ENCODE measurements at places on chromosomes 2 and 18.

- no peak for DNase-seq
Observed at GRCh38 chr18:51778115-51778514, 561.9 kb upstream of the DCC start.

DNA sequence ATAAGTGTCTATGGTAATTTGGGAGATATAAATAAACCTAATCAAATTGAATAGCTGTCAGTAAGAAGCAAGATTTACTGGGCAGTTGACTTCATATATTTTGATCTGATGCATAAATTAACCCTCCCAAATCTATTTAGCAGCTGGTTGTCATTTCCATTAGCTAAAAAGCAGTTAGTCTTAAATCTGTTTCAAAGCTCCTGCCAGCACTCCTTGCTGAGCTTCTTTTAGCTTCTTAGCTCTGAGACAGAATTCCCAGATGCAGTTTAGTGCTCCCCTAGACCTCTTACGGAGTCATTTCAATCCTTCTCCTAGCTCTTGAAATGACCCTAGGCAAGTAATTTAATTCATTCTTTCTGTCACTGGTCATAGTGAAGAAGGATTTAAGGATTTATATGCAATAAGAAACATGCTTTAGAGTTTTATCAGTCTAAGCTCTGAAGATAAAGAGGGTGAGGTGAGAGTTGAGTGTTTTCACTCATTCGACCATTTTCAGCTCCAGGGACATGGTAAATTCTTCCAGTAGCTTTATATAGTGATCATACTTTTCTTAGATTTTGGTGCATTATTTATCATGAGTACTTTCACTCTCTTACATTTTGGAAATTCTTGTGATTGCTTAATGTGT lies 98.9 kb downstream of the PHLPP1 start:
- no peak for DNase-seq

GRCh38 chr2:96575785-96576456 lies 39.4 kb downstream of the ARID5A start:
- no peak for DNase-seq

DNA sequence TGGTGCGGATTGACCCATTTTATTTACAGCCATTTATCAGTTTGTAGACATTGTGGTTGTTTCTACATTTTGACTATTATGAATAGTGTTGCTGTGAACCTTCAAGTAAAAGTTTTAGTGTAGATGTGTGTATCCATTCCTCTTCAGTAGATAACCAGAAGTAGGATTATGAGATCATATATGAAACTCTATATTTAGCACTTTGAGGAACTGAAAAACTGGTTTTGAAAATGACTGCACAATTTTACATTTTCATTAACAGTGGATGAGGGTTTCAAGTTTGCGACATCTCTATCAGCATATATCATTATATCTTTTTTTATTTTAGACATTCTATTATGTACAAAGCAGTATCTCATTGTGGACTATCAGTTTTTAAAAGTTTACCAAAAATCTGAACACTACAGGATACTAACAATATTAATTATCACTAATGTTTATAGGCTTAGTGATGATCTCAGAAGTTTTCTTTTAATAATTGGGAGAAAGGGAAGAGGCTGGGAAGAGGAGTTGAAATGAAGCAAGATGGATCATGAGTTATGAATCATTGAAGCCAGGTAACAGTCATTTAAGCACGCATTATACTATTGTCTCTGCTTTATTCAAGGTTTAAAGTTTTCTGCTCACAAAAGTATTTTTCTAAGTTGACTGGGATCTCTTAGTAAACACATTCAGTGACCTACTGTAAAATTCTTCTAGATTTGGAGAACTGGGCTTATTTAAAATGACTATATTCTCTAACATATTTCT lies 329.0 kb upstream of the LRATD1 start:
- DNase-seq: no peak

GRCh38 chr18:25457126-25457525 lies 105.2 kb upstream of the ZNF521 start:
- DNase-seq: no peak

DNA sequence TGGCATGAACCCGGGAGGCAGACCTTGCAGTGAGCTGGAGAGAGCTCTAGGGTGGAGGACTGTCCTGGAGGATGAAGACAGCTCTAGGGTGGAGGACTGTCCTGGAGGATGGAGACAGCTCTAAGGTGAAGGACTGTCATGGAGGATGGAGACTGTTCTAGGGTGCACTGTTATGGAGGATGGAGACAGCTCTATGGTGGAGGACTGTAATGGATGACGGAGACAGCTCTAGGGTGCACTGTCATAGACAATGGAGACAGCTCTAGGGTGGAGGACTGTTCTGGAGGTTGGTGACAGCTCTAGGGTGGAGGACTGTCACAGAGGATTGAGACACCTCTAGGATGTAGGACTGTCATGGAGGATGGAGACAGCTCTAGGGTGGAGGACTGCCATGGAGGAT lies 21.1 kb upstream of the KCNG2 start:
- DNase-seq: no peak

DNA sequence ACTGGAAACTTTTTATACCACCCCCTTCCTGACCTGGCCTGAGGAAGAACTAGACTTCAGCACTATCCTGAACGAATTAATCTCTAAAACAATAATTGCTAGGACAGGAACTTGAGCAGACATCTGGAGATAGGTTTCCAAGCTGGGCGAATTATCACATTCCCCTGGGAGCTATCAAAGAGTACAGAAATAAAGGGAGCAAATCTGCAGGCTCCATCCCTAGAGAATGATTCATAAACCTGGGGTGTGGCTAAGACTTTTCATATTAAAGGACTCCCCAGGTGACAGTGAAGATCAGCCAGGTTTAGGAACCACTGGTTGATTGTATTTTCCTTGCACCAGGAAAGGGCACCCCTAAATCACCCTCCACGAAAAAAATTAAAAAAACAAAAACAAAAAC lies 105.6 kb upstream of the NOL4 start:
- DNase-seq: no peak

- DNase-seq: no peak
Observed at GRCh38 chr2:126882181-126882580, 16.5 kb upstream of the TEX51 start.

DNA sequence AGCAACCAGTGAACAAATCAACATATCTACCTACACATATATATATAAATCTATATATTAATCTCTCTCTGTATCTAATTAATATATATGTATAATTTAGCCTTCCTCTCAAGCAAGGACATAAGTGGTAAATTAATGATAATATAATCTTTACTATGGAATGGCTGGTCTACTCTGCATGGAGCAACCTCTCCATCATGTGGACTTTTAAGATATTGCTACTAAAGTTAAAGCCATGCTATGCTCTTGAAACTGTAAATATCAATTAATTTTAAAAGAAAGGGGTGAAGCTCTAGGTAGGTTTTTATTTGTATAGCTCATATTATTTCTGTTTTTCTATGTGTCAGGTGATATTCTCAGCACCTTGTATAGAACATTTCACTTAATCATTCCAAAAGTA lies 147.0 kb downstream of the PPP1R1C start:
- DNase-seq: no peak

- DNase-seq: no peak
Observed at GRCh38 chr18:11728249-11728648, 39.2 kb downstream of the GNAL start.

- peak; percentile 92 for DNase-seq
Observed at GRCh38 chr2:85418132-85419008, at the start of gene SH2D6. TSS of gene SH2D6 (plus strand) at chr2:85418714. CDS start at chr2:85429466, 10,752 bp downstream.

GRCh38 chr2:41716497-41716896 lies 331.3 kb upstream of the PKDCC start:
- DNase-seq: no peak

DNA sequence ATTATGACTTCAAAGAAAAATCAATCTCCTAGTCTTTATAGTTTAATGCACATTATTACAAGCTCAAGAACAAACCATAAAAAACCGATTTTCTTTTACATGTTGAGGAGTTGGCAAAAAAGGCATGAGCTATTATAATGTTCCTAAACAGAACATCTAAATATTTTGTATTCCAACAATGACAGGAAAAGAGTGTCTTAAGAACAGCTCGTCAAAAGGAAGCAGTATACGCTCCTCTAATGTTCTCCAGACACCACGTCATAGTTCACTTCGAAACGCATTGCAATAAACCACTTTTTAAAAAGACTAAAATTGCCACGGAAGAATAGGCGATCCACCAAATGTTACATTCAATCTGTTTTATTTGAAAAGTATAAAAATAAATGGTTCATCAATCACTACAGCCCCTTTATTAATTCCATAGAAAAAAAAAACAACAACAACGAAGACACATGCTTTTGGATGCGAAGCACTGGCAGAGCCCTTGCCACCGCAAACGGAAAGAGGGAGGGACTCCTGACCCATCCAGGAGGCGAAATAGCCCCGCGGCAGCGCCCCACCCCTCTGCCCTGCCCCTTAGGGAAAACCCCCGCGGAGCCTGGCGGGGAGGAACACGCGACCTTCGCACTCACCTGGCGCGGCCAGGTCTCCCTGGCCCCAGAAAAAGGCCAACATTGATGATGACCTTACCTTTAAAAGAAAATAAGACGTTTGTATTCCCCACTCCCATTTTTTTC lies 45.8 kb downstream of the MBP start:
- no peak for DNase-seq

- DNase-seq: no peak
Observed at GRCh38 chr18:79245517-79246001, 150.2 kb upstream of the NFATC1 start.

- DNase-seq: no peak
Observed at GRCh38 chr18:26207937-26208336, 18.3 kb upstream of the TAF4B start.

DNA sequence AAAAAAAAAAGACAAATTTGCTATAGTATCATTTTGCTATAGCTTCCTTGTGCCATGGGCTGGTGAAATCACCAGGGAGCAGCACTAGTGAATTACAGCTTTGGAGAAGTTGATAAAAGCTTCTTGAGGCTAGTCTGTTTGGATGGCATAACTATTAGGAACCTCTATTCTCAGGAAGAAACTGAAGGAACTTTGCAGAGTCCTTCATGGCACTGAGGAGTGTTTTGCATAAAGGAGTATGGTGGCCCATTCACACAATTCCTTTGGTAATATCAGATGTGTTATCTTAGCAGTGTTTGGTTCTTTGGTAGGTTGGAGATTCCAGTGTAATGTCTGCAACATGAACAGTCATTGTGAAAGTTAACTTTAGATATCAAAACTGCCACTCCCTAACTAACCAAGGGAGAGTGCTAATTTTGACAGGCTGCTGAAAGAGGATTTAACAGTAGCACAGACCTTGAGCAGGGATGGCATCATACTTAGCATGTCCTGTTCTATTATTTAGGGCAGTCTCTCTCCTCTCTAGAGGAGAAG lies 76.6 kb upstream of the ZFP36L2 start:
- no peak for DNase-seq

- DNase-seq: no peak
Observed at GRCh38 chr2:186327251-186327868, 158.7 kb upstream of the ZC3H15 start.

DNA sequence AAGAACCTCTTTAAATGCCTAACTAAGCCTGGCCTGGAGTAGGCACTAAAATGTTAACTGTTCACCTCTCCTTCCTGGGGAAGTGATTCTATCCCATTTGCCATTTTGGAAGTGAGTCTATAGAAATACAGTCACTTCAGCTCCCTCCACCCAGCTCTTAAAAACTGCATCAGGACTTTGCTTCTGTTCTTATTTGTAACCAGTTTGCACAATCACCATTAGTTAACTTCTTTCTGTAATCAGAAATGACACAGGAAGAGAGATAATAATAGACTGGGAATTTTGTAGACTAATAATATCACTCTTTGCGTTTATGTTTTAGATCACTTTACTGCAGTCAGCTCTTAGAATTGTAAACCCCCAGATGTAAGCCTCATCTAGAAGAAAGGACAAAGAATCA lies 16.0 kb upstream of the MARCO start:
- no peak for DNase-seq

GRCh38 chr2:218716070-218716469 lies 5.4 kb downstream of the TTLL4 start:
- DNase-seq: no peak

GRCh38 chr2:193963472-193964119 lies 1693.4 kb upstream of the SLC39A10 start:
- DNase-seq: no peak

GRCh38 chr2:86788881-86789686 lies 1.6 kb downstream of the CD8A start:
- no peak for DNase-seq

GRCh38 chr2:217017456-217018252 lies 157.8 kb upstream of the TNP1 start:
- DNase-seq: no peak

DNA sequence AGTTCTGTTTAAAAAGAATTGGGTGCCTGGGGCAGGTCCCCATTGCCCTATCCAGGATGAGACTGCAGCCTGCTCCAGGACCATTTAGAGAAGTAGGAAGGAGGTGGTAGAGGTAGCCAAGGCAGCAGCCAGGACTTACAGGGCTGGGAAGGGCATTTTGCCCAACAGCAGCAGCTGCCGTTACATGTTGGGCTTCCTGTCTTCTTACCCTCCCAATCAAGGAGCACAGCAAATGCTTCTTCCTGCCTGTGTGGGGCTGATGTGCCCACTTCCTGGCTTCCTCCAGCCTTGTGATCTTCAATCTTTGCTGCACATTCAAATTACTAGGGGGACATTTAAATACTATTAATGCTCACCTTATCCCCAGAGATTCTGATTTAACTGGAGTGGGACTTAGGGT lies 112.0 kb downstream of the QPCT start:
- DNase-seq: no peak

Measured in 8988T (cell line).